ENCODE measurements at places on chromosomes 2 and 18. TPM values are rescaled to one million over a fixed set of nuclear protein-coding genes. Genes with fewer than 3 reads are reported as not detected.

ATP6V1C2 gene
- 1.8 TPM for polyA plus RNA-seq

FAP gene
- 0.64 TPM for polyA plus RNA-seq

RAMP1 gene
- polyA plus RNA-seq = 72.6 TPM

NYAP2 gene
- polyA plus RNA-seq = 0.09 TPM

GULP1 gene
- polyA plus RNA-seq = 27.4 TPM

STON1 gene
- polyA plus RNA-seq = 5.6 TPM

YIPF4 gene
- 8.7 TPM for polyA plus RNA-seq

PKDCC gene
- polyA plus RNA-seq = 90.4 TPM

TXNDC2 gene
- not detected for polyA plus RNA-seq

PSMA8 gene
- polyA plus RNA-seq = 0.07 TPM

ALPG gene
- not detected for polyA plus RNA-seq

GLS gene
- polyA plus RNA-seq = 80.6 TPM

RTP5 gene
- 0.07 TPM for polyA plus RNA-seq

PDE1A gene
- 4.2 TPM for polyA plus RNA-seq
